ENCODE measurements at places on chromosomes 16 and 17. TPM values are rescaled to one million over a fixed set of nuclear protein-coding genes. Genes with fewer than 3 reads are reported as not detected.
A peak's percentile ranks its signal among the peaks of the same experiment; 100 is the strongest.

- no peaks in the 10 kb centered on the region for H3K36me3 ChIP-seq
- no peak for DNase-seq
- no peak overlapping the region for H3K27ac ChIP-seq
- H3K4me3 ChIP-seq, result no peak overlapping the region
Observed at GRCh38 chr17:79577485-79578187, 33.2 kb downstream of the RBFOX3 start.

- peaks cover 50% of the 10 kb centered on the region for H3K4me1 ChIP-seq
- H3K27me3 ChIP-seq, result no peaks in the 10 kb centered on the region
- peaks cover 43% of the 10 kb centered on the region for H3K36me3 ChIP-seq
- peak overlapping the region; percentile 89 for H3K27ac ChIP-seq
- peak overlapping the region; percentile 72 for H3K4me3 ChIP-seq
Observed at GRCh38 chr17:7220593-7221277, 997 bp downstream of the ACADVL start.

DNA sequence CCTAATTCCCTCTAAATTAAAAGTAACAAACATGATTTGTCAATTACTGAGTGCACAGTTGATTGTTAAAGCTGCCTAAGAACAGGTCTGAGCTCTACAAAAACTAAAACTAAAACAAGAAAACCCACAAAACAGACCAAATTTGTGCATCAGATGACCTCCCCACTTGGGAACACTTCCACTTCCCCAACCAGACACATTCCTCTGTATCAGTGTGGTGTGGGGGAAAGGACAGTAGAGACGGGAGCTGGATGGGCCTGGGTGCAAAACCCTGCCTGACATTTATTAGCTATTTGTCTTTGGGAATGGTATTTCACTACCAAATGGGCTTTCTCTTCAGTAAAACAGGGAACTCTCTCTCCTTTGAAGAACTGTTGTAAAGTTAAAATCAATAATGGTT lies 29.8 kb downstream of the STAT3 start:
- no peaks in the 10 kb centered on the region for H3K27me3 ChIP-seq
- H3K36me3 ChIP-seq, result no peaks in the 10 kb centered on the region
- no peak for DNase-seq
- H3K27ac ChIP-seq, result no peak overlapping the region
- H3K4me1 ChIP-seq, result peaks cover 11% of the 10 kb centered on the region

DNA sequence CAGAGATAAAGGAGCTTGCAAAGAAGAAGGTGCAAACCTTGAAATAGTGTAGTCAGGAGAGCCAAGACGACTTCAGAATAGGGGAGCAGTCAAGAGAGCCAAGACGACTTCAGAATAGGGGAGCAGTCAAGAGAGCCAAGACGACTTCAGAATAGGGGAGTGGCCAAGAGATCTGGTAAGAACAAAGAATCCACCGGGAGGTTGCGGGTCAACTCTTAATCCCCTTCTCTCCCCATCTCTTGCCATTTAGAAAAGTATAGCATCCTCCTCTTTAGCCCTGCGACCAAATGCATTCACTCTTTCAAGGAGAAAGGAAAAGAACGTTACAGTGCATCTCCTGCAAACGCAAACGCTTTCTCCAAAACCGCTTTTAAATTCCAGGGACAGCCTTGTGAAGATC lies 713 bp downstream of the KNOP1 start:
- H3K27ac ChIP-seq, result no peak overlapping the region
- H3K27me3 ChIP-seq, result no peaks in the 10 kb centered on the region
- no peak for DNase-seq
- peak overlapping the region; percentile 72 for H3K4me3 ChIP-seq

DNA sequence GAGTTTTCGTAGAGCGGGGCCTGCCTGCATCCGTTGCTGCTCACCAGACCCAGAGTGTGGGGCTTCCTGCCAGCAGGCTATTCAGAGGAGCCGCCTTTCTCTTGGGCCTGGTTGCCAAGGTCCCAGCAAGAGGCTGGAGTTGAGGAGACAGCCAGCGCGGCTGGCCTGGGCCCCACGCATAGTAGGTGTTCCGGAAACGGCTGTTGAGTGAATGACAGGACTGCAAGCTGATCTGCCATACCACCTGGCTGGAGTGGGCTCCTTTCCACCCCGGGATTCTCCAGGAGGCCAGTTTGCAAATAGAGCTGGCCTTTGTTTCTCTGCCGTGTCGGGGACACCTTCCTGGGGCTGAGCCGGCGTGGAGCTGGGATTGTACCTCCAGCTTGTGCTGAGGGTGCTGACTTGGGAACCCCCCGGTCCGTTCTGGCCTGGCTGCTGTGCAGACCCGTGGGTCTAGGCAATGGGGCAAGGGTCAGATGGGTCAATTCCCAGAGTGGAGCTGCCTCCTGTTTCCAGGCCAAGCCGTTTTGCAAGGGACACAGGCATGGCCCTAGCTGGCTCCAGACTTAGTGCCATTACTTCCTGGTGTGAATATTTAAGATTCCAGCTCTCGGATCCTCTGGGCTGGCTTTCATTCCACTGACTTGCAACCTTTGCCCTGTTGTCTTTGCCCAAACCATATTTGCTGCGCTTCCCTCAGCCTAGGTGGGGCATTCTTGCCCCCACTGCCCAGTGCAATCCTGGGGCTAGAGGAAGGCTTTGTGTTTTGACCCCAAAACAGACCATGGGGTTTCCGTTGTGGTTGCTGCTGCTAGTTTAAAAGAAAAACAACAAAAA lies 68.8 kb downstream of the CMIP start:
- H3K36me3 ChIP-seq, result peaks cover 8% of the 10 kb centered on the region
- H3K27me3 ChIP-seq, result no peaks in the 10 kb centered on the region
- H3K4me1 ChIP-seq, result peaks cover 14% of the 10 kb centered on the region
- H3K4me3 ChIP-seq, result no peak overlapping the region
- H3K27ac ChIP-seq, result no peak overlapping the region
- no peak for DNase-seq

- H3K27ac ChIP-seq, result peak within 1 kb of the TSS; percentile 88
- peaks cover 57% of the 10 kb centered on the region for H3K4me1 ChIP-seq
- peak within 1 kb of the TSS; percentile 87 for H3K4me3 ChIP-seq
- peaks cover 25% of the 10 kb centered on the region for H3K36me3 ChIP-seq
Observed at GRCh38 chr17:38752308-38753070, at the start of gene PSMB3. Gene PSMB3 (plus strand): TSS chr17:38752741. CDS start chr17:38752827, 86 bp downstream.

DNA sequence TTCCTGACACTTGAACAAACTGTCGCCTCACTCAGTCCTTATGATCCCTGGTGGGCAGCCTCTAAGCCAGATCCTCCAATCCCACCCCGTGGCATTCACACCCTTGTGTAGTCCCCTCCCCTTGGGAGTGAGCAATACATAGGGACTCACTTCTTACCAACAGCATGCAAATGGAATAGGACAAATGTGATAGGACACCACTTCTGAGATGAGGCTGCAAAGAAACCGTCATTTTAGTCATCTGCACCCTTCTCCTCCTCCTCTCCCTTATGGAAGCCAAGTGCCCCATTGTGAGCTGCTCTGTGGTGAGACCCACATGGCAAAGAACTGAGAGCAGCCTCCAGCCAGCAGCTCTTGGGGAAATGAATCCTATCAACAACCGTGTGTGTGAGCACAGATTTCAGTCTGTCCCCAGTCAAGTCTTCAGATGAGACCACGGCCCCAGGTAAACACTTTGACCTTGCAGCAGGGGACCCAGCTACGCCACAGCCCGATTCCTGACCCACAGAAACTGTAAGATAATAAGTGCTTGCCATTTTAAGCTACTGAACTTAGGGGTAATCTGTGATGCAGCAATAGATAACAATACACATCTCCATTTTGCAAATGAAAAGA lies 46.9 kb downstream of the ZFHX3 start:
- no peaks in the 10 kb centered on the region for H3K4me1 ChIP-seq
- no peak for DNase-seq
- no peak overlapping the region for H3K4me3 ChIP-seq
- H3K36me3 ChIP-seq, result no peaks in the 10 kb centered on the region
- no peaks in the 10 kb centered on the region for H3K27me3 ChIP-seq

DNA sequence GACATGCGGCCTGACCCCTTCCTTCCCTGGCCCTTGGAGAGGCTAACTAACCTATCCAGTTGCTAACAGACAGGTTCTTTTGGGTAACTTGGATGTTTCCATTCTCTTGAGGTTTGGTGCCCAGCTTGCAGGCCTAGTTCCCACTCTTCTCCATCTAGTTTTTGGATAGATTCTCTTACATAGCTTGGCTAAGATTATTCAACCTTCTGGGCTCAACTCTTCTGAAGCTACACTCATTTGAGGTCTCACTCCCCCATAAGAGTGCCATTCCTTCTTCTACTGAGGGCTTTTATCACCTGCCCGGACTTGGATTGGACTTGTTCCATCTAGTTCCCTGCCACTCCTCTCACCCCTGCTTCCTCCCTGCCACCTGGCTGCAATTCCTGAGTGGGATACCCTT lies 44.1 kb upstream of the MARCHF10 start:
- no peak overlapping the region for H3K27ac ChIP-seq
- no peaks in the 10 kb centered on the region for H3K4me1 ChIP-seq
- no peak overlapping the region for H3K4me3 ChIP-seq
- no peaks in the 10 kb centered on the region for H3K36me3 ChIP-seq
- no peak for DNase-seq
- no peaks in the 10 kb centered on the region for H3K27me3 ChIP-seq

DNA sequence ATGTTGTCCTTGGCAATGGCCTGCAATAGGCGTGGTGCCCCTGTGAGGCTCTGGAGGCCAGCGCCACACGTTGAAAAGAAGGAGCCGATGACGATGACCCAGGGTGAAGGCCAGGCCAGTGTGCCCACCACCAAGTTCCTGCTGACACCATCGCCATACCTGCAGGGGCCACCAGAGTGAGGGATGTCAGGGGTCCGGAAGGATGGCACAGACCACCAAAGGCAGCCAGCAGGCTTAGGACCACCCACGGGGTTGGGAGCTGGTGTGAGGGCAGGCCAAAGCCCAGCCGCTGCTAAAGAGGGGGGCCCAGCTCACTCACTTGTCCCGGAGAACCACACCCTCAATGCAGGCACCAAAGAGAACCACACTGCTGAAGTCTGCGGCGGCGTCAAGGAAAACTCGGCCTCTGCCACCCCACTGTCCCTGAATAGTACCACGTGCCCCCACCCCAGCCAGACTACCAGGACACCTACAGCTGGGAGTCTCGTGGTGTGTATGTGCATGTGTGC lies 6.5 kb upstream of the LCAT start:
- no peak overlapping the region for H3K4me3 ChIP-seq
- H3K4me1 ChIP-seq, result no peaks in the 10 kb centered on the region
- H3K36me3 ChIP-seq, result peaks cover 75% of the 10 kb centered on the region
- no peak overlapping the region for H3K27ac ChIP-seq
- no peaks in the 10 kb centered on the region for H3K27me3 ChIP-seq

DNA sequence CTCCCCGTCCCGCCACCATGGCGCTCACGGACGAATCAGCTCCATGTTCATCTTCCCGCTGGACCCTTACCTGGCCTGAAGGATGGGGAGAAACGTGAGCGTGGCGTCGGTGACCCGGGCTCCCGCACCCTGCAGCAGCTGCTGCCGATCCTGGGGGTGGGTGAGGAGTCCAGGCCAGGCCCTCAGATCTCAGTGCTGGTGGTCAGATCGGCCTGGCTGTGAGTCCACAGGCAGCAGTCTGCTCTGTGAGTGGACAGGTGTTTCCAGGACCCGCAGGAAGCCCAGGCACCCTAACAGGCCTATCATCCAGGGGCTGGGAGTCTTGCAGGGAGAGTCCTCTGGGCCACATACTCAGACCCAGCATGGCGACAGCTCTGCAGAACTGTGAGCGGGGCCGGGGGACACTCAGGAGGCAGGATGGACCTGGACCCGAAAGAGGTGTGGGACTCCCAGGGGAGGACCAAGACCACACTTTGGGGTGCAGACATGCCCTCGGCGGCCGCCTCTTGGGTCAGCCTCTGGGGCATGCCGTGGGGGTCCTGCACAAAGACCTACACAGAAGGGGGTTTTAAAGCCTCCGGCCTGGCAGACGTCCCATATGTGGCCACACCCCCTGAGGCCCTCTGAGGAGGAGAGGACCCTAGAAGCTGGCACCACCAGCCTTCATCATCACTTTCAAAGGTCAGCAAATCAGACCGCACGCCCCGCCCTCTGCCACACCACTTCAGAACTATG lies 27.2 kb upstream of the ZNF469 start:
- H3K4me3 ChIP-seq, result no peak overlapping the region
- no peak overlapping the region for H3K27ac ChIP-seq
- DNase-seq, result no peak

- no peak overlapping the region for H3K4me3 ChIP-seq
- H3K27me3 ChIP-seq, result peaks cover 10% of the 10 kb centered on the region
- peaks cover 57% of the 10 kb centered on the region for H3K36me3 ChIP-seq
- peaks cover 28% of the 10 kb centered on the region for H3K4me1 ChIP-seq
- no peak for DNase-seq
Observed at GRCh38 chr17:76714822-76715495, 4.2 kb upstream of the MXRA7 start.

GRCh38 chr17:77373299-77374169 lies 232.8 kb downstream of the SEC14L1 start:
- no peaks in the 10 kb centered on the region for H3K27me3 ChIP-seq
- H3K4me1 ChIP-seq, result peaks cover 77% of the 10 kb centered on the region
- H3K36me3 ChIP-seq, result peaks cover 6% of the 10 kb centered on the region
- DNase-seq, result no peak
- peak overlapping the region; percentile 69 for H3K27ac ChIP-seq

DNA sequence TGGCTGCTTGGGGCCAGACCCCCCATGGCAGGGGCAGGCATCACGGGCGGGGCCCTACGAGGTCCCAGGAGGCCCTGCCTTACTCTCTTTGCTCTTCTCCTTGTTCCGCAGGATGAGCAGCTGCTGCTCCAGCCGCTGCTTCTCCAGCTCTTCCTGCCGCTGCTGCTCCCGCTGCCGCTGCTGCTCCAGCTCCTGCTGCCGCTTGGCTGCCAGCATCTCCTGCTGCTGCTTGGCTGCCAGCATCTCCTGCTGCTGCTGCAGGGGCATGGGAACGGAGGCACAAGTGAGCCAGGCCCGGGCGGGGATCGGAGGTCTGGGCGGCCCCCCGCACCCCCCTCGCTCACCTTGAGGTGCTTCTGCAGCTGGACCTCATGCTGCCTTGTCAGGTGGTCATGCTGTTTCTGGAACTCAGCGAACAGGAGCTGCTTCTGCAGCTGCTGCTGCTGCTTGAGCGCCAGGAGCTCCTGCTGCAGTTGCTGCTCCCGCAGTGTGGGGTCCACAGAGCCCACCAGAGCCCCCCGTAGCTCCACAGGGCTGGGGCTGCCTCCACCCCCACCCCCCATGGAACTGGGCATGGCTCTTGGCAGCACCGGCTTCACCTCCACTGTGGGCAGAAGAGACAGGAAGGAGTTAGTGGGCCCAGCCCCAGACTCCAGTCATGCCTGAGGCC lies 22.8 kb downstream of the G6PC3 start:
- H3K27ac ChIP-seq, result no peak overlapping the region
- no peak overlapping the region for H3K4me3 ChIP-seq
- no peak for DNase-seq
- peaks cover 28% of the 10 kb centered on the region for H3K4me1 ChIP-seq
- H3K27me3 ChIP-seq, result no peaks in the 10 kb centered on the region
- H3K36me3 ChIP-seq, result peaks cover 35% of the 10 kb centered on the region

Gene SPATA32
- polyA plus RNA-seq, result 0.21 TPM

Gene SLC12A3
- polyA plus RNA-seq, result 0.34 TPM

Gene BCAS3
- polyA plus RNA-seq, result 6.9 TPM

Gene SHISA9
- polyA plus RNA-seq, result 0.07 TPM
